Iris pigment epithelial cell (primary cell): ENCODE measurements at places on chromosomes 2 and 18.

- peak; percentile 50 for DNase-seq
Measured at GRCh38 chr2:12549641-12550040, 167.1 kb upstream of the TRIB2 start.

DNA sequence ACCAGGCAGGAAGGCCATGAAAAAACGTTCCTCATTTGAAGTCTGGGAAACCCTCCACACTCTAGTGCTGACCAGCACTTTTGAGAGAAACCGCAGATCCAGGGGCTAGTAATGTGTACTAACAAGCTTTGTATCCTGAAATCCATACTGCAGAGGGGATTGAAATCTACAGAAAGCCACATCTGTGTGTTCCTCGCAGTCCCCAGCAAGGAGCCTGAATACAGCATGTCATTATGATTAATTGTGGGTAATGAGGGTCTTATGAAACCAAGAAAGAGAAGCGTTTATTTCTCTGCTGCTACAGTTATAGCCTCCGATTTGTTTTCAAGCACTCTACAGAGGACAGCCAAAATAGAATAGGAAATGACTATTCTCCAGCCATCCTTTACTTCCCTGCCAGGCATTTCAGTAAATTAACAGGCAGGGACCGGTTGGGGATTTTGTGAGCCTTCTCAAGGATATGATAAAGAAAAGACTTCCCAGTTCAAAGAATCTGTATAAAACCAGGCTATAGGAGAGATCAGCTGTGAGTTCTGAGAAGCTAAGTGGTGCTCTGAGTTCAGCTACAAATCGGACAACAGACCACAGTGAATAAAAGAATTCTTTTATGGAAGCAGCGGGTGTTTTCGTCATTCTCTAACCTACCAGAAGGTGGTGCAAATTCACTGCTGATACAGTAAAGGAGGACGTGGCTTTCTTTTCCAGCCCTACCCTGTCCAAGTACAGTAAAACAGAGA, 133.4 kb downstream of the INSIG2 start:
- peak; percentile 75 for DNase-seq

GRCh38 chr2:133414486-133415209, 153.6 kb downstream of the NCKAP5 start:
- DNase-seq, result peak; percentile 69

- peak; percentile 57 for DNase-seq
Measured at GRCh38 chr2:75246441-75247167, 47.3 kb upstream of the TACR1 start.

DNA sequence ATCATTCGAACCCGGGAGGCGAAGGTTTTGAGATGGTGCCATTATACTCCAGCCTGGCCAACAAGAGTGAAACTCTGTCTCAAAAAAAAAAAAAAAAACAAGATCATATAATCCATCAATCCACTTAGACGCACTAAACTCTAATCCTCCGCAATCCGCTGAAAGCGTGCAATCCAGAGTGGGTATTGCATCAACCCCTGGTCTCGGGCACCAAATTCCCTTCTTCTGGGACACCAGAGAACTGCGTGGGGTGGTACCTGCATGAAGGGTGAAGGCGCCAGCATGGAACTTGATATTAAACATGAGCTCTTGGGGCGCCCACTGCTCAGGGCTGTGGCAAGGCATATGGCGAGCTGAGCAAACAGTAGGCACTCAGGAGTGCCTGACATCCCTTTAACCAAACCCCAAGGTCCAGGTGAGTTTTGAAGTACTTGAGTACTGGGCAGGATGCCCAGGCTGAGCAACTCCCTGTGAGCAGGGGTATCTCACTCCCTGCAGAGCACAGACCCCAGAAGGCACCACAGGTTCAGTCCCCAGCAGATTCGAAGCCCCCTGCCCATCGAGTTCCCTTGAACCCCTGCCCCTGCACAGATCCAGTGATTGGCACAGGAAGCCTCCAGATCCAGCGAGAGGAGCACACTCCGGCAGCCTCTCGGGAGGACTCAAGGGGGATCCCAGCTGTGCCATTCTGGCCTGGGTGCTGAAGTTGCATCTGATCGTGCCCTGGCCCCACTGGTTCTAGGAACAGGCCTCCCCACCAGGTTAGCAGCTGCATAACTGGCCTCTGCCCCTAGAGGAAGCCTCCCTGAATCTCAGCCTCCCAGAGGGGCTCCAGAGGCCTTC, 8.0 kb downstream of the ALPI start:
- DNase-seq, result no peak

GRCh38 chr2:201203916-201204654, 21.1 kb downstream of the CASP10 start:
- DNase-seq, result peak; percentile 39

GRCh38 chr2:226661789-226662545, 137.7 kb downstream of the IRS1 start:
- DNase-seq, result peak; percentile 100

DNA sequence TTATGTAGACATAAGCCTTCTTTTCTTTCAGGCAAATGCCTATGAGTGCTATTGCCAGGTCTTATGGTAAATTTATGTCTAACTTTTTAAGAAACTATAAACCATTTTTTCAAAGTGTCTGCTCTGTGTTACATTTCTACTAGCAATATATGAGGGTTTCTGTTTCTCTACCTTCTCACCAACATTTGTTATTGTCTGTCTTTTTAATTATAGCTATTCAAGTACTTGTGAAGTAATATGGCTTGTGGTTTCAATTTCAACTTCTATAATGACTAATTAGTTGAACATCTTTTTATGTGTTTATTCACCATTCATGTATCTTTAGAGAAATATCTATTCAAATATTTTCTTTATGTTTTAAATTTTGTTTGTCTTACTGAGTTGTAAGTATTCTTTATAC, 213.1 kb upstream of the MC4R start:
- no peak for DNase-seq

GRCh38 chr18:22378672-22379282, 38.9 kb downstream of the CTAGE1 start:
- peak; percentile 28 for DNase-seq

DNA sequence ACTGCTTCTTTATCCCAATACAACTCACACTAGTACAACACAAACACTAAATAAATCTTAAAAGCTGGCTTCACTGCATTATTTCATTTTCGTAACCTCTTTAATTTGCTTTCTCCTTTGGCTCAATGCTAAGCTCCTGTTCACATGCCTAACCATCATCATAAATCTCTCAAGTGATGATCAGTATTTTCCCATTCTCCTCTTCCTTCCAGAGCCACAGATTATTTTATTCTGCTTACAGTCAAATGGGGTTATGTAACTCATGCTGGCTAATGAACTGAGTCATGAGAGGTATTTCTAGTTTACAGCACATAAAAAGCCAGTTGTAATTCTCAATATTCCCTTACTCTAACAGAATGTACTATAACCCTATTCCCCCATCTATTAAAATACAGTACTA, 350.4 kb upstream of the ZC3H15 start:
- peak; percentile 20 for DNase-seq

GRCh38 chr2:128284037-128284441, 34.6 kb downstream of the HS6ST1 start:
- no peak for DNase-seq

DNA sequence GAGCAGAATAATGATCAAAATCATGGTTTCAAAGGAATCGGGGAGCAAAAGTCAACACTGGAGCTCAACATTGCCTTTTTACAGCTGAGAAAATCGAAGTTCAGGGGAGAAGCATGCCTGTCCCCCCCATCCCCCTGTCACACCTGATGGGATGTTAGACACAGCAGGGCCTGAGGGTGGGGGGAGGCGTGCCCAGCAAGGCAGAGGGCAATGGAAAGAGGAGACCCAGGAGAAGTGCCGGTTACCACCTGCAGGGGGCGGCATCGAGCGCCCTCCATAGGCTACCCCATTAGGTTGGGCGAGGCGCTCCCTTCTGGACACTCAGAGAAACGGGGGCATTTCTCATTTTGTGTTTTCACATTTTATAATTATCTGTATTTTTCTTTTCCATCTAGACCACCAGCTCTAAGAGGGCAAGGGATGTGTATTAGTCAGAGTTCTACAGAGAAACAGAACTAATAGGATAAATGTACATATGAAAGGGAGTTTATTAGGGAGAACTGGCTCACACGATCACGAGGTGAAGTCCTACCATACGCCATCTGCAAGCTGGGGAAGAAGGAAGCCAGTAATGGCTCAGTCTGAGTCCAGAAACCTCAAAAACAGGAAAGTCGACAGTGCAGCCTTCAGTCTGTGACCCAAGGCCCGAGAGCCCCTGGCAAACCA, 271.3 kb downstream of the LRATD1 start:
- no peak for DNase-seq

DNA sequence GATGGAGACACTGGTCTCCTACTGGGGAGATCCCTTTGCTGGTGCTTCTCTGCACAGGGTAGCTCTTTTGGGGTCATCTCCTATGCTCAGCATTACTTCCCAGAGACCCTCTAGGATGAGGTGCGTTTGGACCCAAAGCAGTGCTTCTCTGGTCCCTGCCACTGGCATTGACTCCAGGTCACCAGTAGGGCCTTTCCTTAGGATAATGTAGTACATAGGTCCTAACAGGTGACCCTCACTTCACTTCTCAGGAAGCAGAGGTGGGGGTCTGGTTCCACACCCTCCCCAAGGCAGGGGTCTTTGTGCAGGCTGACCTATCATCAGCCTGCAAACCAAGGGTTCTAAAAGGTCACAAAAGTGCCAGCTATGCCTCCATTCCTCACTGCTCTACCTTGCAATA, 145.8 kb upstream of the HS6ST1 start:
- no peak for DNase-seq

- no peak for DNase-seq
Measured at GRCh38 chr2:159753797-159754196, 41.5 kb downstream of the MARCHF7 start.

DNA sequence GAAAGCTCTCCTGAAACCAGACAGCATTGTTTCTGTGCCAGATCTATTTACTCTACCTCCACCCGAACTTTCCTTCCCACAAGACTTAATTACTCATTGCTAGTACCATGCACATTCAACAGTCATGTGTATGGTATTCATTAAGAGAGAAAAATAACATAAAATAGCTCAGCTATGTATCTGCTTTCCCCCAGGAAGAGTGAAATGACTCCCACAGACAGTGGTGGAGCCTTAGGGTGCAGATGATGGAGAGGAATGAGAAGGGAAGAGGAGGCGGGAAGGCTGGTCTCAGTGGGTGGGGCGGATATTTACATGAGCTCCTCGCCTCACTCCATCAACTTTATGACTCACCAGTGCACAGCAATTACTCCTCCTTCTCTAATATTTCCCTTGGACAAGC, 724.5 kb downstream of the EPHA4 start:
- peak; percentile 79 for DNase-seq

DNA sequence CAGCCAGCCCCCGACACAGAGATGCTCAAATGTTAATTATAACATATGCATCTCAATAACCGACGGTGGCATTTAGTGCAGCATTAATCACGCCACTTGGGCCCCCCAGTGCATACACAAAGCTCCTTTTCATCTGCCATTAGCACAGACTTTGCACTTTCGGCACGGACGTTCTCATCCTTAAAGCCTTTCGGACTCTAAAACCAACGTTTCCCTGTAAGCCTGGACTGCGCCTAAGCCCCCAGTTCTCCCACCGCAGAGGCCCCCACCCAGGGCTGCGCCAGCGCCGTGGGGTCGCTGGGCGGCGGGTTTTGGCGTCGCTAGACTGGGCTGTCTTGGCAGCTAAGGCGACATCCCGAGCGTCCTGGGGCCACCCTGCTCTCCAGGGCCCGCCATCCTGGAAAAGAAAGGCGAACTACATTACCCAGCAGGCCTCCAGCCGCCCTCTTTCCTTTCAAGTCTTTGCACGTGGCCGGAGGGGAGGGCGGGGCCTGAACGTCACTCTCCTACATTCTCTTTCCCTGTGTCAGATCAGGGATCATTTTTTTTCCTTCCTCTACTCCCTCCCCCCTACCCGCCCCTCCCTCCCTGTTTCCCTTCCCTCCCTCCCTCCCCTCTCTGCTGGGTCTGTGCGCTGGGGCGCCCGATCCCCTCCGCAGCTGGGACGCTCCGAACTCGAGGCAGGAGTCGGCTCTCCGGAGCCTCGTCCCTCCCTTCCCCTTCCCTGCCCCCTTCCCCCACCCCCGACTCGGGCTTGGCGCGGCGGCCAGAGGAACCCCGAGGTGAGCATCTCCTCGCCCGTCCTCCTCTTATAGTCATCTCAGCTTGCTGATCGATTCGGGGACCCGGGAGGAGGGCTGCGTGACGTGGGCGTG, at the start of gene CTIF:
CTIF (plus strand) TSS at position 501 of the 875 bp plus-strand sequence. CDS start 80,535 bp downstream, outside the sequence.
- DNase-seq, result peak; percentile 98

DNA sequence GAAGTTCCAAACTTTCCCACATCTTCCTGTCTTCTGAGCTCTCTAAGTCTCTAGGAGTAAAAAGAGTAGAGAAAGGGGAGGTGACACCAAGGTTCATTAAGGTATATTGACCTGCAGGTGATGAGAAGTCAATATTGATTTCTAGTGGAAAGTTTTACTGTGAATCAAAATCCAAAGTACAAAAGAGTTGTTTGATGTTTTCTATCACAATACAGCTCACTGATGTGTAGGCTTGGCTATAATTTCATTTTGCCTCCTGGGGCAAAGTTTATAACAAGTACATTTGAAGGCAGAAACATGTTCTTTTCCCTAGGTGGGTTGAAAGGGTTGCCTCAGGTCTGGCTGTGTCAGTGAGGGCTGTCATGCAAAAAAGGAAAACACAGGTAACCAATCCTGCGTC, 65.2 kb upstream of the LRPPRC start:
- DNase-seq, result no peak

DNA sequence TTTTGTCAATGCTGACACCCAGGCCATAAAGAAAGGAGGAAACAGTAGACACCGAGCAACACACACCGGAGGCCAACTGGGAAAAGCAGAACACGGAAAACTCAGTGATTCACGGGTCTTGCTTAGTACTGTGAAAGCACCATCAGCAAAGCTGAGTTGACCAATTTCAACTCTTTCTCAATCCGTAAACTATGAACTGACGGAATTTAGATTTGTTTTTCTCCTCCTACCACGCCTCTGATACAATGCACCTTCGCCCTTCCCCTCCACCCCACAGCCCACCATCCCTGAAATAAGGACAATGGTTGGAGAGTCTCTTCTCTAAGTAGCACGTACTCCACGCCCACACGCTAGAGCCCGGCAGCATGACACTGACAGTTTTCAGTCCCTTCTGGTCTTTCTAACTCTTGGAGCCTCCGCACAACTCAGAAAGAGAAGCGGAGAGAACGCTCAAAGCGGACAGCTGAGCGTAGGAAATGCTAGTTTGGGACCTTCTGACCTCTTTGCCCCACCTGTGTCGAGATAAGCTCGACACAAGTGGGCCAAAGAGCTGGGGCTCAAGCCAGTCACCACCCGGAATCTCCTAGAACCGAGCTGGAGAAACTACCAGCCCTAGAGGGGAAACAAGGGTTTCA, 669 bp downstream of the LNPK start:
- DNase-seq, result peak; percentile 64

DNA sequence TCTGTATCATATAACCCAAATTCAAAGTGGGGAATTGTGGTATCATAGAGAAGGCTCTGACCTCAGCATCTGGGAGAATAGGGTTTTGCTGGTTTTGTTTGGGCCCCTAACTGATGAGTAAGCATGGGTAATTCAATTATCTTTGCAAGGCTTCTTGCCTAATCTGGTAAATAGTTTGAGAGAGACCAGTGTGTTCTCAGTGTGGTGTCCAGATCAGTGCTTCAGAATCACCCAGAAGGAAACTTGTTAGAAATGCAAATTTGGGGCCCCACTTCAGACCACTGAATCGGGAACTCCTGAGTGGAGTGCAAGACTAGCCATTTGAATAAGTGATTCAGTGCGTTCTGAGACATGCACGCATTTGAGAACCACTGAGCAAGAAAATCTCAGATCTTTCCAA, 282.7 kb downstream of the EPHA4 start:
- DNase-seq, result no peak
